ENCODE measurements at places on chromosomes 6 and 20.
A peak's percentile ranks its signal among the peaks of the same experiment; 100 is the strongest.

DNA sequence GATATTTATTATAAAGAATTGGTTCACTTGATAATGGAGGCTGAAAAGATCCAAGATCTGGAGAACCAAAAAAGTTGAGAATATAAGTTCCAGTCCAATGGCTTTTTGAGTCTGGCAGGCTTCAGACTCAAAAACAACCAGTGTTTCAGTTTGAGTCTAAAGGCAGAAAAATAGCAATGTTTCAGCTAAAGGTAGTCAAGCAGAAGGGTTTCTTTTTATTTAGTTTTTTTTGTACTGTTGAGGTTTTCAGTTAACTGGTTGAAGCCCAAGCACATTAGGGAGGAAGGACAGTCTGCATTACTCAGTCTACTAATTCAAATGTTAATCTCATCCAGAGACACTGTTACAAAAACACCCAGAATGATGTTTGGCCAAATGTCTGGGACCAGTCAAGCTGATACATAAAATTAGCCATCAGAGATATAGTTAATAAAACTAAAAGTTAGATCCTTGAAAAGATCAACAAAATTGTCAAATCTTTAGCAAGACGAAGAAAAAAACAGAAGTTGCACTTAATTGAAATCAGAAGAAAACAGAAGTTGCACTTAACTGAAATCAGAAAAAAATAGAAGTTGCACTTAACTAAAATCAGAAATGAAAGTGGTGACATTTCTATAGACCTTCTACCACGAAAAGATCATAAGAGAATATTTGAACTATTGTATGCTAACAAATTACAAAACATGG lies 980.3 kb upstream of the FLRT3 start:
- DNase-seq, result no peak

- DNase-seq, result no peak
These were observed 35.3 kb downstream of the PHIP start for GRCh38 chr6:79042799-79043126.

- DNase-seq, result no peak
These were observed 4.4 kb downstream of the STX16 start for GRCh38 chr20:58655328-58656107.

- no peak for DNase-seq
These were observed 809.4 kb upstream of the CITED2 start for GRCh38 chr6:140183881-140184280.

DNA sequence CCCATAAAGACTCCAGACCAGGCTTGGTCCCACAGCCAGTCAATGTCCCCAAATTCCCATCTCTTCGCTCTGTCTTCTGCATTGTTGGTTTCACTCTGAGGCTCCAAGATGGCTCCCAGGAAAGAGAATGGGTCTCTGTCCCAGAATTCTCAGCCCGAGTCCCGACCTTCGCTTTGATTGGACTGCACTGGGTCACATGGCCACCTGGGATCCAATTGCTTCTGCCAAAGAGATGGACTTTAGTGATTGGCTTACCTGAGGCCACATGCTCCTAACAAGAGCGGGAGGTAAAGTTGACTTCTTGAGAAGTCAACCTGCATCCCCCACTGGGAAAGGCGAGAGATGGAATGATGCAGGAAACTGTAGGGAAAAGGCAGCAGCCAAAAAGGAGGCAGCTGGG lies 104.7 kb upstream of the PMEPA1 start:
- DNase-seq, result no peak

- peak; percentile 82 for DNase-seq
These were observed at the start of gene NKAPL for GRCh38 chr6:28258877-28259777. Gene NKAPL (plus strand): TSS chr6:28259297. CDS start chr6:28259372, 75 bp downstream.

- no peak for DNase-seq
These were observed 28.7 kb upstream of the AHCY start for GRCh38 chr20:34331838-34332237.

DNA sequence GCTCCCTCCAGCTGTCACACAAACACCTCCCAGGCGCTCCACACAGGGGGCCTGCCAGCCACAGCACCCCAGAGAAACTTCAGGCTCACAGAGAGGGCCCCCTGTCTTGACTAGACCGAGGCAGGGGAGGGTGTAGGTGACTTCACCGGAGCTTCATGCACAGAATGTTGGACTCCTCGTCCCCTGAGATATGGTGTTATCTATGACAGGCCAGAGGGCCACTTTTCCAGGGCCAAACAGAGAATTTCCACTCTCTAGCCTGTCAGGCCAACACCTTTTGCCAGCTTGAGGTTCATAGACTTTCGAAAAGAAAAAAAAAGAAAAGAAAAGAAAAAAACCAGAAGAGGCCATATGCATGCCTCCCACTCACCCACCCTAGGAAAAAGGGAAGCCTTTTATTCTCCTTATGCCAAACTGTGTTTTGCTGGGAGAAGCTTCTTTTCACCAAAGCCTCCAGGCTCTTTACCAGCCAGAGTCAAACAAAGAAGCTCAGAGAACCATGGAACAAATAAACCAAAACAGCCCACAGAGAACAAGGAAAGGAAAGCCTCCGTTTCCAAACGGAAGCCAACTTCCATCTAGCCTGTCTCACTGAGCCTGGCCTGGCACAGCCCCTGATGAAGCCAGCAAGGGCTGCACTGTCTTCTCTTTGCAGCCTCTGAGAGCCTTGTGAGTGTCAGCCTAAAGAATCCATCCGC lies 313.2 kb upstream of the JARID2 start:
- DNase-seq, result no peak

- peak; percentile 80 for DNase-seq
These were observed 369 bp downstream of the SLC4A11 start for GRCh38 chr20:3238616-3239025.

DNA sequence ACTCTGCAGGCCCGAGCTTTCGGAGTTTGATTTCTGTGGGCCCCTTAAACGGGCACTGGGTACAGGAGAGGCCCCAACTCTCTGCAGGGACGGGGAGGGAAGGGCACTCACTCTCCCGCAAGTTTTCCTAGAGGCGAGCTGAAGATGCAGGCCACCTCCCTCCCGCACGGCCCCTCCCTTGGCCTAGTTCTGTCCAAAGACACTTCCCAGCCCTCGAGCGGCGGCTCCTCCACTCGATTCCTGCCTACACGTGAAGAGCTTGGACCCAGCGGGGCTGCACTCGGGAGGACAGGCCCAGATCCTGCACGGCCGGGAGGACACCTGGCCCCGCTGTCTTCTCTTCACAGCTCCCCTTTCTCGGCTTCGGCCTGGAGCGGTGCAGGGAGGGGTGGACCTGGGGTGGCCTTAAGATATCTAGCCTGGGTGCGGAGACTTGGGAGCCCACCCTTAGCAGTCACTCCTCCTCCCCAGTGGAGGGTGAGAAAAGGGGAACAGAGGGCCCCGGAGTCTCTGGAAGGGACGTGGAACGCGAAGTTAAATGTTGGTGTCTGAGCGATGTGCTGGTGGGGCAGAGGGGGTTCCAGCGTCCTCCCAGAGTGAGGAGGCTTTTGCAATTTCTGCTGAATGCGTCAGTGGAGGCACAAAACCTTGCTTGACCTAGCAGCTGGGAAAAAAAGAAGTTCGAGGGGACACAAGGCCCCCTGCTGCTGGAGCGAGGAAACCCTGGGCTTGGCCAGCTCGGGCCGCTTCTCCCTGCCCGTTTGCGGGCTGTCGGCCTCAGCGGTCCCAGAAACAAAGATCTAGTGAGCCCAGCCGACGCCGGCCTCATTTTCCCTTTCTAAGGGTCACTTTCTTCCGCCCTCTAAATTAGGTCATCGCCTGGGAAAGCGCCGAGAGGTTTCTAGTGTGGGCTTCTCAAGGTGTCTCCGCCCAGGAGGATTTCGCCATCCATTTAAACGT lies 4.9 kb downstream of the OLIG3 start:
- DNase-seq, result no peak

DNA sequence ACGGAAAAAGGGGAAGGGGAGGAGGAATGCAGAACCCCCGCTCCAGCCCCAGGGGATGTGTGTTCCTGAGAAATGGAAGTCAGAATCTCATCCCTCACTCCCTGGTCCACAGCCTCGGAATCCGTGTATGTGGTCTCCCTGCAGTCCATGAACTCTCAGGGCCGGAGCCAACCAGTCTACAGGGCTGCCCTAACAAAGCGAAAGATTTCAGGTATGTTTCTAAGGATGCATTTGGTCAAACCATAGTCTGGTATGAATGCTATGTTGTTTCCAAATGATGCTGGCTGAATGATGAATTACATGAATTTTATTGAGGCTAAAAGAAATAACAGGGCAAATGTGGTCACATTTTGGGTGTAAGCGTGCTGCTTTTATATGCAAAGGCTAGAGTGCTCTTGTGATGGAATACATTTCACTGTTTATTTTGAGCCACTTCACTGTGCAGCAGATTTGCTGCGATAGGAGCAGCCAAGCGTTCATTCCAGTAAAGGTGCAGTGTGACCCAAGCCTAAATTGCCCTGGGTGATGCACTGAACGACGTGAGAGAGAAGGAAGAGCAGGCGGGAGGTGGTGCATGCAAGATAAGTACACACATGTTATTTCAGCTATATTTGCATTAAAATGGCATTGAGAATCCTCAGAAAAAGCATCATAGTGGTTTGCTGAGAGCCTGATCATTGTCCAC lies 52.4 kb downstream of the FNDC1 start:
- no peak for DNase-seq

- DNase-seq, result no peak
These were observed 295.6 kb downstream of the ZFAND3 start for GRCh38 chr6:38114976-38115625.

DNA sequence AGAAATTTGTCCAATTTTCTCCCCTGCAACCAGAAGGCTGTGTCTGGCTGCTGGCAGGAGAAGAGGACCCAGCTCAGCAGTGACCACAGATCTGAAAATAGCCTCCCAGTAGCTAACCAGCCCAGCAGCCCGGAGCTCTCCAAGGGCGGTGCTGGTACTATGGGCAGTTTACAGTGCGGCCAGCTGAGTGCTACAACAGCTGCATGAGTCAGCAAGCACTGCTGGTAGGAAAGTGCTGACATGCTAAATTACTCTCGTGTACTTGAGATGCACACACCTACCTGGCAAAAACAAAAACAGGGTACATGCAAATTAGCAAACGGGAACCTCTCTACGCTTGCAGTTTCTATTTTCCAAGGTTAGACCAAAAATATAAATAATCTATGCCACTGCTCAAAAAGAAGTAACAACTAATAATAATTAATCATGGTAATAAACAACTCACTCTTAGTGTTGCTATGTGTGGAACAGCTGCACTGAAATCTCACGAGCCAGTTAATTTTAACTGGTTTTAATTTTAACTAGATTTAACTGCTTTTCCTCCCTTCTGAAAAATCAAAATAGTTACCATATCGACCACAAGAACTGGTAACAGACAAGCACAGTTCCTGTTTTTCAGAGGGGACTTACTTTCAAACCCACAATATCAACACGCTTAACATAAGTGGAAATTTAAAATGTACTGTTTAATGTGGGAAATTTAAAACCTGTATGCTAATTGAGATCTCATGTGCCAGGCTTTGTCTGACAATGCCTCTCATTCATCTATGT lies 10.8 kb downstream of the BACH2 start:
- DNase-seq, result peak; percentile 78

- DNase-seq, result no peak
These were observed 173.1 kb upstream of the KCNG1 start for GRCh38 chr20:51195990-51196389.

DNA sequence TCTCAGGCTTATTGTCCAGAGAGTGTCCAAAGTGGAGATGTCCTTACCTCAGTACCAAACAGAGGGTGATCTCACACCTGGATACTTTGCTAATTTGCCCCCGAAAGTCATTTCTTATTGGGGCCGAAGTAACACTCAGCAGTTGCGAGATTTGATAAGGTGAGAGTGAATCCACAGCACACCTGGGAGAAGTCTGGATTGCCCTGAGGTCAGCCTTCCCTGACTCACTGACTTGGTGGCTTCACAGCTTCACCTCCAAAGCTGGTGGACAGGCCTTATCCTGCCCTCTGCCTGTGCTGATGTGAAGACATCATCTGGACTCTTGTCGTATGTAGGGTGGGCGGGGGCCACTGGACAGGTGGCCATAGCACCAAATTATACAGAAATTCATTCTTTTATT lies 101.9 kb upstream of the ARMC2 start:
- DNase-seq, result peak; percentile 29

DNA sequence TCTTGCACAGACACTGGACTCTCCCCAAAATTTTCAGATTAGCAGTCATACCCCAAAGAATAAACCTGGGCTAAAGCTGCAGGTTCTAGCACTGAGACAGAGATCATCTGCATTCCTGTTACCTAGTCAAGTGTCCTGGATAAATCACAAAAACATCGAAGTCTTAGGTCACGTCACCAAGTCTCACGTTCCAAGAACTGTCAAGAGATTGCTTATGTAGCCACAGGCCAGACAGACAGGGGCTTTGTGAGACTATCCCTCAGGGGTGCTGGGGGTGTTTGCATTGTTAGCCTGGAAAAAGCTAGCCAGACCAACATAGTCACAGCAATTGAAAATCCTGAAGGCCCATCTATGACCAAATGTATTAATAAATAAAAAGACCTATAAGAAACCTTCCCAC lies 243.1 kb upstream of the PREP start:
- no peak for DNase-seq

- no peak for DNase-seq
These were observed 119.1 kb upstream of the CD93 start for GRCh38 chr20:23205211-23205610.

GRCh38 chr20:56187534-56188165 lies 60.9 kb upstream of the MC3R start:
- DNase-seq, result no peak

DNA sequence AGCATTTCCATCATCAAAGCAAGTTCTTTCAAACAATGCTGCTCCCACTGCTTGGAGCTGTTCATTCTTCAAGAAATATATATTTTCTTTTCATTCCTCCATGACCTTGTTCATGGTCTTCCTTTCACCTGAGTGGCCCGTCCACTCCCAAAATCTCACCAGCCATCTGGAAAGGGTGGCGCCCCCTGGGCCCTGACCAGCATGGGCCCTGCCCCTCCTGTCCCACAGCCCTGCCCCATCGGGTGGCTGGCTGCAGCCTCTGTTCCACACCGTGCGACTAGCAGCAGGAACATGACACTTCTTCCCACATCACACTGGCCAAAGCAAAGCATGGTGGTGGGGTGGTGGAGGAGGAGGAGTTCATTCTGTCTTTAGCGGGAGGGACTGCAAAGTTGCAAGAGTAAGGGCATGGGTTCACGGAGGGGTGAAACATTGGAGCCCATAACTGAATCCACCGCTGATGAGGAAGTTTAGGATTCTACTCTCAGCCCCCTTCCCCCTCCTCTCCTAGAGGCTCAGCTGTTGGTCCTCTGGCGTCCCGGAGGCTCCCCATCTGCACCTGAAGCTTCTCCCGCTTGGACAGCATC lies 195.2 kb upstream of the SLC24A3 start:
- no peak for DNase-seq

- DNase-seq, result no peak
These were observed 44.4 kb upstream of the ENPP5 start for GRCh38 chr6:46215213-46215612.

DNA sequence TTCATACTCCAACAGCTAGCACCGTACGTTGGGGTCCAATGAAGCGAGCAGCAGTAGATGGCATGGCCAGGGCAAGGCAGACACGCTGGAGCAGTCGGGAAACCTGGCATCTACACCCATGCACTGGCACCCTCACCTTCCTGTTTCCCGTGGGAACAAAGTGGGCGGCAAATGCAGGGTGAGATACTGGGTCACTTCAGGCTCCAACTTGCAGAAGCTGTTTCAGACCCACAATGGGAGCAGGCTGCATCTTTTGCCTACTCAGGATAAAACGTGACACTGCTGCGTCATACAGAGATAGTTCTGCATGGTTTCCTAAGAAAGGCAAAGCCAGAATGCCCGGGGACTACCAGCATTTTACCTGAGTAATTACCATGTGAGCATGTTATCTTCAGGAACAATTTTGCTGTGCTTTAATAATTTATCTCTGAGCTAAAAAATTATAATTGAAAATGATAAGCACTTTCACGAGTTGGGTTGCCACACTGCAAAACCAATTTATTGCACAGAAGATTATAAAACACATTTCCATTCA lies 10.9 kb upstream of the CD93 start:
- DNase-seq, result no peak

Measured in activated CD8-positive, alpha-beta memory T cell treated with anti-CD3 and anti-CD28 coated beads, Interleukin-2, amount 50 U/mL, for 48 hours (primary cell).